ENCODE measurements at places on chromosomes 3 and 15.

DNA sequence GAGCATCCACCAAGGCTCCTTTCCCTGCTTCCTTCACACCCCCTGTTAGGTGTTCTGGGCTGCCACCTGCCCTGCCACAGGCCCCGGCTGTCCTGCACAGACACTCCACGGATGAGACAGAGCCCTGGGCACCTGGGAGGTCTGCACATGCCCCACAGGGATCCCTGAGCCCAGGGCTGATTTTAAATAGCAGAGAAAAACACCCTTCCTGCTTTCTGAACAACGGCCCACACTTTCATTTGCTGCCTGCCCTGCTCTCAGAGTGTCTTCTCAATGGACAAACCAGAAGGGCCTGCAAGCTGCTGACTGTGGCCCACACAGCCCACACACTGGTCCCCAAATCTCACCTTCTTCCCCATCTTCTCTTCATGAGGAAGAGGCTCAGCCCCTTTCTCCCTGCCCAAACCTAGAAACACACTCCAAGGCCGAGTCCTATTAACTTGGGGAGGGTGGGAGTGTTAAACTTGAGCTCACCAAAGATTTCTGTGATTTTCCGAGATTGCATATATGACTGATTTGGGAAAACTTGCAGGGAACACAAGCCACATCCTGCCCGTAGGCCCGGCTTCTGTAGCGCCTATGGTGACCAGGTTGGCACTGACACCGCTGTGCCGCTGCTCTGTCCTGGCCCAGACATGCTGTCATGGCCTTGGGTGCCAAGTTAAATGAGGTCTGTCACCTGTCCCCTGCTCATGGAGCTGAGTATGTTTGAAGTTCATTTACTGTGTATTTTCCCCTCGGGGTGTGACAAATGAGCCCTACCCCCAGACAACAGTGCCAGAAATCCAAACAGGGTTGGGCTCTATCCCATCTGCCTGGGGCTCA is 47.2 kb upstream of the KLF13 start:
- no peak for DNase-seq

- no peak for DNase-seq
These were observed 239.5 kb downstream of the CACNA2D3 start for GRCh38 chr3:54361746-54362283.

- DNase-seq = no peak
These were observed 105.7 kb upstream of the TRPM1 start for GRCh38 chr15:31207246-31207645.

- DNase-seq = no peak
These were observed 258.4 kb downstream of the XXYLT1 start for GRCh38 chr3:195012571-195012970.

DNA sequence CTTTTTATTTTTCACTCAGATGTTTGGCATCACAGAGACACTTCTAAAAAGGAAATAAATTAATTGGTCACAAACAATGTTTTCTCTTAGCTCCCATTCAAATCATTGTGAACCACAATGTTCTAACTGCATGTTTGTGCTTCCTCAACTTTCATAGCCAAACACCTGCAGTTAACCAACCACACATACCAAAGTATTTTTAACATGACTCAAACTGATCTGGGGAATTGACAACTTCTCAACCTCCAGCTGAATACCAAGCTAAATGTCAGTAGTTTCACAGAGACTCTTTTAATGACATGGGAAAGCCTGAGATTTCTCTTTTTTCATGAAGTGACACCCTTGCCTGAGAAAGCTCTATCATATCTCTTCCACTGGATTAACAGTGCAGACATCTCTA is 217.9 kb upstream of the MME start:
- no peak for DNase-seq

DNA sequence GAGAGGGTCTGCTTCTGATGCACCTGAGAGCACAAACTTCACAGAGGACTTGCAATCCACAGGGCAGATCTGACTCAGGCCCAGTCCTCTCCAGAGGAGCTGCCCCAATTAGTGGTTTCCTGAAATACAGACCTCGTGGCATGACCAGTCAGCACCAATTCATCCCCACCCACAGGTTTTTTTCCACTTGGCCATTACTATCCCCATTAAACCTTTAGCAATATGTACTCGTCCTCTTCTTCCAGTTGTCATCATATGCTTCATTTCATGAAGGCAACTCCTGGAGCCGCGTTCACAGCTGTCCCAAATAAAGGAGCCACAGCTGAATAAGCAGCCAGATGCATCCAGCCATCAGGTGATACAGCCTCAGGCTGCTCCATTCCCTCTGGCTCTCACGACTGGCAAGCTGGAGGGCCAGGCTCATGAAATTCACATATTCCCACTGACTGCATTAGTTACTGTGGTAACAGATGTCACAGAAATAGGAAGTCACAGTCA is 163.1 kb downstream of the FMN1 start:
- no peak for DNase-seq

- no peak for DNase-seq
These were observed 220.1 kb upstream of the BHLHE40 start for GRCh38 chr3:4758957-4759656.
